Progenitor cell of endocrine pancreas (in vitro differentiated cells): ENCODE measurements at places on chromosomes 11 and 22.

DNA sequence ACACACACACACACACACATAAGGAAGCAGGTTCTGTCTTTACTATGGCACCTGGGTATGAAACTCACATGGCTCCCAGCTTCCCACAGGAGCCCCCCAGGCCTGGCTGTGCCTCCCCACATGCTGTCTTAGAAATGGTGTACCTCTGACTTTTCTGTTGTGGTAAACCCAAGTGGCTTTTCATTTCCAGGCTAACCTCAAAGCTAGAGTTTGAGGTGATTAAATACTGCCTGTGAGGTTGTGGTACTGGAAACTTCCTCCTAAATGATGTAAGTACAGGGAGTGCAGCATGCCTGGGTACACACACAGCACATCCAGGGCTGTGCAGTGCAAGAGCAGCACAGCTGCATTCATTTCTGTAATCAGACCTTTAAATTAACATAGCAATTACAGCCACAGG lies 34.4 kb downstream of the ME3 start:
- DNase-seq = no peak

DNA sequence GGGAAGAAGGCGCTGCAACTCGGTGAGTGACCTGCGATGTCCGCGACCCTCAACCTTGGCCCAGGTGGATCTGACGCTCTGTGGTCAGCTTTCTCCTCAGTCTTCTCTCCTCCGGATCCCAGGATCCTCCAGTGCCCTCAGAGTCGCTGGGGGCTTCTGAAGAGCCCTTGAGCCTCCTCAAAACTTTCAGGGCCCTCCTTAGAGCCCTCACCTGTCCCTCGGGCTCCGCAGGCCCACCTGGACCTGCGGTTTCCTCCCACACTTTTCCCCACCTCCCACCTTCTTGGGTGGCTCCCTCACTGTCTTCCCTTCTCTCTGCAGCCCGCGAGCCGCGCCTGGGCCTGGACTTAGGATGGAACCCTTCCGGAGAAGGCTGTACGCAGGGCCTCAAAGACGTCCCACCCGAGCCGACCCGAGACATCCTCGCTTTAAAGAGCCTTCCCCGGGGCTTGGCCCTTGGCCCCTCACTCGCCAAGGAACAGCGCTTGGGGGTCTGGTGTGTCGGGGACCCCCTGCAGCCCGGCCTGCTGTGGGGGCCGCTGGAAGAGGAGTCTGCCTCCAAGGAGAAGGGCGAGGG lies 335 bp downstream of the ZNF408 start:
- no peak for DNase-seq

- no peak for DNase-seq
These were observed 72.1 kb upstream of the SLC22A12 start for GRCh38 chr11:64518928-64519327.

DNA sequence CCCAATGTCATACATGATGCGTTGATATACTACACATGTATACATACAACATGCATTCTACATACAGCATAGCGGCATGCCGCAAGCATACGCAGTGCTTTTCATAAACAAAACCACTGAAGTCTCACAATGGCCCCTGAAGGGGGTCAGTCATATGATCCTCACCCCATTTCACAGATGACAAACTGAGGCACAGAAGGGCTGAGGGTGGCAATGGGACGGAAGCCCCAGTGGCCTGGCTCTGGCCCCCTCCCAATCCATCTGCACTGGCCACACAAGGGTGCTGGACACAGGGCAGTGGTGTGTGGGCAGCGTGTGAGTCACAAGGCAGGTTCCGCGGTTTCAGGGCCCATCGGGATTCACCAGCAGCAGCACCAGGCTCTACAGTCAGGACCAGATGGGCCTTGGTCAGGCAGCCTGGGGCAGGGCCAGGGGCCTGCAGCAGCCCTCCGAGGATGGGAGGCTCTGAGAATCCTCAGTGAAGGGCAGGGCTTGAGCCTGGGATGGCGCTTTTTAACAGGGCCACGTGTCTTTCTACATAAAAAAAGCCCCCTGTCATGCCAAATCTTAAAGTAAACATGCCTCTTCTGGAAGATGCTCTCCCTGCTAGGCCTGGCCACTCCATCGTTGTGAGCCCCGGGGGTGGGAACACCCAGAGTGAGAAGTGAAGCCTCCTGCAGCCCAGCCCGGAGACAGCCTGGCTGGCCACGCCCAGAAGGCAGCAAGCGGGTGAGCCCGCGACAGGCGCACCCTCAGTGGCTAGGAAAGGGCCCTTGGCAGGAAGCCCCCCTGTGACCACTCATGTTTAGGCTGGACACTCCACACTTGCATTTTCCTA lies 206.5 kb downstream of the CTTN start:
- DNase-seq = no peak

DNA sequence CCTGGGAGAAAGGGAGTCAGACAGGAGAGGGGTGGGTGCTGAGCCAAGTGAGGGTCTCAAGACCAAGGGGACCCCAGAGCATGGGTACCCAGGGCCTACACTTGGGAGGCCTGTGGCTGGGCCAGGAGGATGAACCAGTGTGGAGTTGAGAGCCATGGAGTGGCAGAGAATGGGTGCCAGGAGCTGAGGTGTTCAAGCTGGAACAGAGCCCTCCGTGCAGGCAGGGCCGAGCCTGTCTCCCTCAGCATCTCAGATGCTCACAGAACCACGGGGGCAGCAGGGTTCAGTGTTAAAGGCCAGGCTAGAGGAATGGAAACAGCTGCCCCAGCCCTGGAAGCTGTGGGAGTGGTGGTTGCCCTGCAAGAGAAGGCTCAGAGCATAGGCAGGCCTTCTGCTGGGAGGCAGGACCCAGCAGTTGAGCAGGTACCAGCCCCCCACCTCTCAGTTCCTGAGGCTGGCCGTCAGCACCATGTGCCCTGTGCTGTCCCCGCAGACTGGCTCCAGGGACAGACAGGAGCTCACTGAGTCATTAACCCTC lies 32.3 kb downstream of the RSPH14 start:
- no peak for DNase-seq

- DNase-seq = no peak
These were observed 17.5 kb upstream of the FOLR1 start for GRCh38 chr11:72174302-72175070.

DNA sequence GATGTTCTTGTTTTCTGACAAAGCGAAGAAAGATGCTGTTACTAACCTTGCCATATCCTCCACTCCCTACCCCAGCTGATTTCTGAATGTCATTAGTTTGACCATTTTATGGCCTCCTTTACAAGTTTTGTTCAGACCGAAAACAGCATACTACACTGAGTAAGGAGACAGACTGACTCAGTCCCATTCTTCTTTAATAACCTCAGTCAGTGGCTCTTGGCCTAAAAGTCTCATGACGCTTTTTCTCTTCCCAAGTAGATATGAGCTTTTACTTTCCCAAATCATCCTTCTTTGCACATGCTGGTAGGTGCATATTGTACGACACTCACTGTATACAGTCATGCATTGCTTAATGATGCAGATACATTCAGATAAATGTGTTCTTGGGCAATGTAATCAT lies 8.0 kb upstream of the FIBIN start:
- DNase-seq = no peak

DNA sequence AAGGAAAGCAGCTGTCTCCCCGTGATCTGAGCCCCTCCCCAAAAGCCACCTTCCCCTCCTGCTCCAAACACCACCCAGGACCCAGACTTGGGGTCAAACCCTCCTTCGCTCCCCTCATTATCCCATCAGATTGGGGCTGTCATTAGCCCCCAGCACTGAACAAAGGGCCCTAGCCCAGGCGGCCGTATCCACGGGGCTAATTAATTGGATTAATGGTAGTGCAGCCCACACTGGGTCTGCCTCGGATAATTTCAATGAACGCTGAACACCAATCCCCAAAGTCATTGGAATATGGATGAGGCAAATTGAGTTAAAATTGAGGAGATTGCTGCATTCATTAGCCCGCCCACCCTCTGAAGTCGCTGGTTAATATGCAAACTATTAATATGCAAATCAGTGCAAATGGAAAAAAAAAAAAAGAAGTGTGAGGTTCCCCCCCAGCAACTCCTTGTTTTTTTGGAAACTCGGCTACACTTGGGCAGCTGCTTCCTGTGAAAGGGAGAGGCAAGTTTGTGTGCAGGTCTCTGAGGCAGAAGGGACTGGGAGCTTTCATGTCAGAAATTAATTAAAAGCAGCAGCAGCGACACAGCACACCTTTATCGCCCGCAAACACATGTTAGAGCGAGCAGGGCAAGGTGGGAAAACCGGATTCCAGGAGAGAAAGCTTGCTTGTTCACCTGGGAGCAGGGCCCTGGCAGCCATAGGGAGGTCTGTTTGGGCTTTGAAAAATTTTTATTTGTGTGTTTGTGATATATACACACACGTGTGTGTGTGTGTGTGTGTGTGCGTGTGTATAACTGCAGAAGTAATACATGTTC lies 517.8 kb downstream of the MIAT start:
- DNase-seq = no peak

- DNase-seq = no peak
These were observed 146.8 kb downstream of the KIRREL3 start for GRCh38 chr11:126853732-126854131.

GRCh38 chr22:29816128-29816527 lies 21.9 kb downstream of the ASCC2 start:
- no peak for DNase-seq
